ENCODE measurements at places on chromosomes 1 and 21.

DNA sequence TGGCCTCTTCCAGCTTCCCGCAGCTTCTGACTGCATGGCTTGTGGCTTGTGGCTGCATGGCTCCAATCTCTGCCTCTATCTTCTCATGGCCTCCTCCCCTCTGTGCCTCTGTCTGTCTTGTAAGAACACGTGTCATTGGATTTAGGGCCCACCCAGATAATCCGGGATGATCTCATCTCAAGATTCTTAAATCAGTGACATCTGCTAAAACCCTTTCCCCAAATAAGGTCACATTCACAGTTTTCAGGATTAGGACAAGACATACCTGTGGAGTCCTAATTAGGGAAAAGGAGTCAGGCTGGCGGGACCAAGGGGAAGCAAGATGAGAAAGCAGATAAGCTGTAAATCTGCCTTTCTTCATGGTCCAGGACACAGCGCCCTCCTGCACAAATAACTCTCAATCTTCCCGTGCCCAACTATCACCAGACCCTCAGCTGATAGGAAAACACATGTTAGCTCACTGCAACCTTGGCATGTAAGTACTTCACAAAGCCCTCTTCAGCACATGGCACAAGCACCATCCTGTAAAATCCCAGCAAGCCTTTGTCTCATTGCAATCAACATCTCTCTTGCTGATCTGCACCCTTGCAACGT lies 82.2 kb downstream of the SPSB1 start:
- DNase-seq: no peak

DNA sequence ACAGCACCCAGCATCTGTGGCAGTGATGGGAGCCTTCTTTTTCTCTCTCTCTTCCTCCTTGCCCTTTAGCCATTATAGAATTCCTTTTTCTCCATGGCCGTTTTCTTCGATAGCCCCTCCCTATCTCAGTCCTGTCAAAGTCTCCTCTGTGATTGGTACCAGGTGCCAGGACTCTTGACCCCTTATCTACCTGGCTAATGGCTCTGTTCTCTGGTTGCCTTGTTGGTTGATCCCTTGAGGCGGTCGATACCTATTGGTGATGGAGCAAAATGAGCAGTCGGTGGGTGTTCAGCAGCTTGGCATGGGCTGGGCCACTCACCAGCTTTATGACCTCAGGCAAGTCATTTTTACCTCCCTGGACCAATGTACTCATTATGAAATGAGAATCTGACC lies 2.0 kb downstream of the ATF3 start:
- DNase-seq: no peak

- DNase-seq: no peak
Measured at GRCh38 chr1:241109039-241109438, 248.0 kb downstream of the RGS7 start.

DNA sequence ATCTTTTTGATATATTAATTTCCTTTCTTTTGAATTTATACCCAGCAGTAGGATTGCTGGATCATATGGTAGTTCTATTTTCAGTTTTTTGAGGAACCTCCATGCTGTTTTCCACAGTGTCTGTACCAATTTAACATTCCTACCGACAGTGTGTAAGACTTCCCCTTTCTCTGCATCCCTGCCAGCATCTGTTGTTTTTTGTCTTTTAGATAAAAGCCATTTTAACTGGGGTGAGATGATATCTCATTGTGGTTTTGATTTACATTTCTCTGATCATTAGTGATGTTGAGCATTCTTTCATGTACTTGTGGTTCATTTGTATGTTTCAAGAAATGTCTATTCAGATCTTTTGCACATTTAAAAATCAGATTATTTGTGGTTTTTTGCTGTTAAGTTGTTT lies 62.4 kb upstream of the STUM start:
- DNase-seq: no peak

- DNase-seq: no peak
Measured at GRCh38 chr1:25780318-25781129, 19.5 kb upstream of the SELENON start.

DNA sequence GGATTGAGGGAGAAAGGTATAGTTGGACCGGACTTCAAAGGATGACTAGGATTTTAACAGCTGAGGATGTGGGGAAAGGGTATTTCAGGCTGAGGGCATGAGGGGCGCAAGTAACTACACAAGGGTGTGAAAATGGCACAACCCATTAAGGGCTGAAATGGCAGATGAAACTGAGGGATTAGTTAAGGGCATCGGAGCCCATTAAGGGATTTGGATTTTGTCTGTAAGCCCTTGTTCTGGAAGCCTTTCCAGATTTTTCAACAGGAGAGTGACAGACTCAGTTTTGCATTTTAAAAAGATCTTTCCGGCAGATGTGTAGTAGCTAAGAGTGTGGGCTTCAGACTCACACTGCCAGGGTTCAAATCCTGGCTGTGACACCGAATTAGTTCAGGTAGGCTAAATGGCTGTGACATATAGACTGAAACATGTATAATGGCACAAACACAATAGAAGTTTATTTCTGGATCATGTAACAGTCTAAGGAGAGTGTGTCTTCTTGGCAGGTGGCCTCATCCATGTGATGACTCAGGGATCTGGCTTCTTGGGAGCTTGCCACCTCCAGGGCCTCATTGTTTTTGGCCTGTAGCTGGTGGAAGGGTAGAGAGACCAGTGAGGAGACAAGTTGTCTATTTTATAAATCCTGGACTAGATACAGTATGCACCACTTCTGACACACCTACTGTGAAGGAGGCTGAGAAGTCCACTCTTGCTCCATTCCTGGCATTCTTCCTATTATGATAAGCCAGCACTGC lies 49.6 kb downstream of the UBE2T start:
- no peak for DNase-seq

DNA sequence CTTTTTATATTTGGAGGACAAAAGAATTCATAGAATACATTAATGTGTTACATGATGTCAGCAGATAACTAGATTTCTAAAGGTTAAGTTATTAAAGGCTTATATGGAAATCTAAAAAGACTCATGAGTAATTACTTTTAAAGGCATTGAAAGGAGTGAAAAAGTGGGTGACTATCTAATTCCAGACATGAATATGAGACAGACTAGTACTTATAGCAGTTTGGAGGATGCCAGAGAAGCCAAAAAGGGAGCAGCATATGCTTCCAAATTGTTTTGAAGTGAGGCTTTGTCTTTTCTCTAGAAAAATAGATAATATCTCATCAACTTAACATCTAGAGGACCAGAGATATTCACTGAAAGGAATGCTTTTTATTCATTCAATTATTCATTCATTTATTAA lies 275.5 kb upstream of the CACYBP start:
- no peak for DNase-seq

DNA sequence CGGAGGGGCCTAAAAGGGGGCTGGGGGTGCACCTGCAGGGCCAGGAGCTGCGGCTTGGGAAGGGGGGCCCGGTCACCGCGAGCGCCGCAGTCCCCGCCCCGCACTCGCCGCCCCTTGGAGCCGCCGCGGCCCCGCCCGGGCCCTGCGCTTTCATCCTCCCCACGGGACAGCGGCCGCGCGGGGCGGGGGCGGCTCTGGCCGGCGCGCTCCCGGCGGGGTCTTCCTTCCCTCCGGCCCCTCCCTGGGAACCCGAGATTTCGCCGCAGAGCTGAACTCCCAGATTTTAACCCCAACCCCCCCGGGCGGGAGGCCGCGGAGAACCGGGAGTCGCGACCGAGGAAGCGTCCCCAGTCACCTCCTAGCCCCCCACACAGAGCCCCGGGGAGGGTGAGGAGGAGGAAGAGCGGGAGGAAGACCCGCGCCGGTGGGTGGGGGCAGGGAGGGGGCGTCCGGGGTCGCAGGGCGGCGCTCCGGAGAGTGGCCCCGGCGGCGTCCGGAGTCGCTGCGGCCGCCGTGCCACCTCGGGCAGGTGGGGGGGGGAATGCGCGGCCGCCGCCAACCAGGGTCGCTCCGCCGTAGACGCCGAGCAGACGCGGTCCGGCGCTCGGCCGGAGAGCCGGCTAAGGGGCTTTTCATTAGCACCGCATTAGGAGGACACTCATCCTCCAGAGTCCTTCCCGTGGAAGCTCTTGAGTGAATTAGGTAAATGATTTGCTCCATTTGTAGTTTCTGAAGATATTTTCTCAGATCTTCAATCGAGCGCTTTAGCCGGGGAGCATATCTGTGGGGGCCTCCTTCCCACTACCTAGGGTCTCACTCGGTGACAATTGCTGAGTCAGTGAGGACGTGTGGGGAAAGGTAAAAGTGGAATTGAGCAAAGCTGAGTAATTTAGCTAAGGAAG lies 31.6 kb upstream of the NFIA start:
- no peak for DNase-seq

DNA sequence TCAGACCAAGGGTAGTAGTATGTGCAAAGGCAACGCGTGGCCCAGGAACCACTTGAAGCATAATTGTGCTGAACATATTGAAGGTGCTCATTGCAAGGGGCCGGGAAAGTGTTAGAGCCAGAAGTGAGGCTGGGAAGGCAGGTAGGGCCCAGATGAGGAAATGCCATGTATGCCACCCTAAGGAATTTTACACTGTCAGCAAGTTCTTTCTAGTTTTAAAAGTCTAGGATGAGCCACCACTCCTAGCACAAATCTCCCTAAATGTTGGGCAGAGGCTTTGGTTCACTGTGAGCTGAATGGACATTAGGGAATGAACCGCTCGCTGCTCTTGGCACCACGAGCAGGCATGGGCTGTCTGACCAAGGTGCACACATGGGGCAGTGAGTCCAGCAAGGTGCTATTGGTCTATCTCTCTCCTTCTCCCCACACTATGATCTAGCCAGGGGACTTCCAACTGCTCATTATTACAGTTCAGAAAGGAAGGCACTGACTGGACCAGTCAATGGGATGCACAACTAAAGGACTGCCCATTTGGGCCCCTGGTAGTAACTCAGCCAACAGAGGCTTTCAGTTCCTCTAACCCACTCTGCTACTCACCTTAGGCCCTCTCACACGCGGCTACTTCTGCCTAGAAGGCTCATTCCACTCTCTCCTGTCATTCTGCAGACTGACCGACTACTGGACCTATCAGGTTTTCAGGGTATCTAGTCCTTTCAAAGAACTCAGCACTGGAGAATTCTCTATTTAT lies 2.0 kb downstream of the KANK4 start:
- no peak for DNase-seq

Data from bone marrow (tissue), 2 donors.